ENCODE measurements at places on chromosomes 11 and 22.

GRCh38 chr11:122062763-122063162 is 53.3 kb downstream of the BLID start:
- DNase-seq = no peak

DNA sequence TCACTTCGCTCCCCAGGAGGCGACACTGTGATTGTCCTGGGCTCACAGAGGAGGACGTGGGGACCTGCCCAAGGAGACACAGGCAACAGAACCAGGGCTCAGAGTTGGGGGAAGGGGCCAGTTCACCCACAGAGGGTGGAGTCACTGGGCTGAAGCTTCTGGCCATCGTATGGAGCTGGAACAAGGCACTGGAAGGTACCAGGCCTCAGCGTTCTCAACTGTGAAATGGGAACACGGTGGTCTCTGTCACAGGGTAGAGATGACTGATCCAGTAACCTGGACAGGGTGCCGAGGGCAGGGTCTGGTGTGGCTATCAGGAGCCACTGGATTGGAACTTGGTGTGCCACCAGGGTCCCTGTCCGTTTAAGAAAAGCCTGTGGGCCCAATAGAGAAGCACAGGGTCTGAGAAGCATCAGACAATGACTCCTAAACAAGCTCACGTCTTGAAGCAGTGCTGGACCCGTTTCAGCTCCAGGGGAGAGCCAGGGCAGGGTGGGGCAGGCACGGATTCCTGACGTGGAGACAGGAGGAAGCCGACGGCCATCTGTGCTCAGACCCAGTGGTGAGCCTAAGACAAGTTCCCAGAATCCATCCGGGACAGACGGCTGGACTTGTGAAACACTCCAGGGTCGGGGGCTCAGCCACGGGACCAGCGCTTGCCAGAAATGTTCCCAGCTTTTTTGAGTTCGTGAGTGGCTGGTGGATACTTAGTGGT is 25.0 kb upstream of the KCNQ1OT1 start:
- DNase-seq = no peak

DNA sequence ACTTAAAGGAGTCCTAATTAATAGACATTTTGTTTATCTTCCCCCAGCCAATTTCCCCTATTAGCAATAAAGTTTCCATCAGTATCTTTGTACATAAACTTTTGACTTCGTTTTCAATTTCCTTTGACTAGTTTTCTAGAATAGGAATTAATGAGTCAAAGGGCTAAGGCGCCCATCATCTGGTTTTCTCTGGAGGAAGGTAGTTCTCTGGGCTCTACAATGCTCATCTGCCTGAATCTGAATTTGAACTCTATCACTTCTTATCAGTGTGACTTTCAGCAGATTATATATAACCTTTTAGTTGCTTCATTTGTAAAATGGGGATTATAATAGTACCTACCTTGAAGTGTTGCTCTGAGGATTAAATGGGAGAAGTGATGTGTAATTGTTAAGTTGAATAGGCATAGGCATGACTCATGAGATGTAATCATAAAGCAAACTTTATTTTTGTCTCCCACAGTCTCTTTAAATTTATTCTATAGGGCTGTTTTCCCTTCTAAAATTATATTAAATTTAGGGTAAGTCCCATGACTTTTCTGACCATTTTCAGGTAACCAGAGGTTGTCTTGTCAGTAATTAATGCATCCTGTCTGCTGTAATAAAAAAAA is 5.8 kb upstream of the TUB start:
- DNase-seq = no peak

DNA sequence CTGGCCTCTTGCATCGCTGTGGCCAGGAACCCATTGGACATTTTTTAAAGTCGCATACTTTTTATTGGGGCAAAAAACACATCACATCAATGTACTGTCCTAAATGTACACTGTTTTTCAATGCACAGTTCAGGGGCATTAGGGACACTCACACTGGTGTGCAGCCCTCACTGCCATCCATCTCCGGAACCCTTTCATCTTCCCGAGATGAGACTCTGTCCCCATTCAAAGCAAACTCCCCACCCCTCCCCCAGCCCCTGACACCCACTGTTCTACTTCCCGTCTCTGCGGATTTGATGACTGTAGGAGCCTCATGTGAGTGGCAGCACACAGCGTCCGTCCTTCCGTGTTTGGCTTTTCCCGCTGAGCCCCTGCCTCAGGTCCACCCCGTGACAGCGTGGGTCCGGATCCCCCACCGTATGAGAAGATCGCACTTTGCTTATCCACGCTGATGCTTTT is 41.8 kb upstream of the TH start:
- no peak for DNase-seq

- no peak for DNase-seq
Observed at GRCh38 chr11:8809939-8810539, 101.0 kb upstream of the AKIP1 start.

DNA sequence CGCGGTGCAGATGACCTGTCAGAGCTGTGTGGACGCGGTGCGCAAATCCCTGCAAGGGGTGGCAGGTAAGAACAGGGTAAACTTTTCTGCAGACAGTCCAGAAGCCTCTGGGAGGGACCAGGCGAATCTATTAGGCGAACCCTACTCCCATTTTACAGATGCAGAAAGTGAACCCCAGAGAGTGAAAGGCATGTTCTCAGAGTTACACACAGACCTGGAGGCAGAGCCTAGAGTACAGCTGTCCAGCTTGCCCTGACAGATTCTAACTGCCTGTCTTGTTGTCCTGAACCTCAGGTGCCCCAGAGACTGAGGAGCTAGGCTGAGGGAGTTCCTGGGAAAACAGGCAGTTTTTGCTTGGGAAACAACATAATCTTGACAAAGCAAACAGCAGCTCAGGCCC is 665 bp downstream of the CCS start:
- no peak for DNase-seq

- DNase-seq = no peak
Observed at GRCh38 chr11:20584093-20584774, 15.2 kb upstream of the SLC6A5 start.

DNA sequence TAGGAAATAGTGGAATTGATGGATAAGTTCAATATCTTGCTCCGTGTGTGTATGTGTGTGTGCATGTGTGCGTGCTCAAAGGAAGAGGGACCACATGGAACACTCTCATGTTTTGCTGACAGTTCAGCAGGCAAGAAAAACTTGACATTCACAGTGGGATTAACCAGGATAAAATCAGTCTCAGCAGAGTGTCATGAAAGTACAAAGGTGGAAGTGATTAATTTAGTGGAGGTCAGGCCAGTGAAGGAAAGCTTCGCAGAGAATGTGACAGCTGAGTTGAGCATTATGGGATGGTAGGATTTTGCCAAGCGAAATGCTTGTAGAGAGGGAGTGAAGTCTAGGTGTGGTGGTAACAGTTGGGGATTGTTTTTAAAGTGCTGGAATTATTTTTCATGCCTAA is 15.7 kb upstream of the FBXO3 start:
- no peak for DNase-seq

GRCh38 chr11:3134651-3135480 is 30.2 kb downstream of the OSBPL5 start:
- DNase-seq = no peak

GRCh38 chr22:22838148-22838786 is 49.3 kb upstream of the IGLL5 start:
- no peak for DNase-seq

DNA sequence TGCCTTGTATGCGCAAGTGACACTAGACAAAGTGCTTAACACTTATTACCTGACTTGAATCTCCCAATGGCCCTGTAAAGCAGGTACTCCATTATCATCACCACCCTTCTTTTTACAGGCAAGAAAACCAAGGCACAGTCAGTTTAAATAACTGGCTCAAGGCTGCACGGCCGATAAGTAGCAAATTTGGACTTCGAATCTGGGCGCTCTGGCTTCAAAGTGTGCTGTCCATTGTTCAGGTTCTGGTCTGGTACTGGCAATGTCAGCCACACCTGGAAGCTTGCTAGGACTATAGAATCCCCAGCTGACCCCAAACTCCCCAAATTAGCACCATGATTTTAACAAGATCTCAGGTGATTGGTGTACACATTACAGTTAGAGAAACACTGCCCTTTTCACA is 19.3 kb upstream of the EHF start:
- no peak for DNase-seq

DNA sequence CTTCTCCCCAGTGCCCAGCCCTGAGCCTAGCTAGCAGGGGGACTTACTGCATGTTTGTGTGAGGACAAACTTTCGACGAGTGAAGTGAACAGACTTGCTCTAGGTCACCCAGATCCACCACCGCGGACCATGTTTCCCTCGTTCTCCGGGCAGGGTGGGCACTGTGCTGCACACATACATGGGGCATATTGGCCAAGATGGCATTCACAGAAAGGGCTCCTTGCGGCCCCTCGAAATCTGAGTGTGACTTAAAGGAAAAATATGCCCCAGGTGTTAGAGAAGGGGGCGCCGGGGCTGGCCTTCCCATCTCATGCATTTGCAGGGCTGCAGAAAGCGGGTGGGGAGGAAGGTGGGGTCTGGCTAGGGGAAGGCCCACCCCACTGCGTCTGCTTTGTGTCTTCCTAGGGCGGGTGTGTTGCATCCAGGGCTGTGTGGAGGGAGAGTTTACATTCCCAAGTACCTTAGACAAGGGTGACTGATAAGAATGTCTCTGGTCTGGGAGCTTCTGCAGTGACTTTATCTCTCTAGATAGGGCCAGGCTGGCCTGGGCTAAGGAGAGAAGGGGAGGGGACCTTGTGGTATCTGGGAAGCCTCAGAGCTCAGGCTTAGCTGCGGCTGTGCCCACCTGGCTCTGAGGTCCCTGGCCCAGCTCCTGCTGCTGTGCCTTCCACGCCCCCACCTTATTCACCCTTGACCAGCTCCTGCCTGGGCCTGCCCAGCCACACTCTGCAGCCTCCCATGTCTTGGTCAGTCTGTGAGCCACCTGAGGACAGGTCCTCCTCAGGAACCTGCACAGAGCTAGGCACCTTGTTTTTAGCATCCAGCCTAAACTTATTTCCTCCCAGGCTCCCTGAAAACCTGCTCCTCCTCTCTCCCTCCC is 45.8 kb downstream of the LRRC32 start:
- DNase-seq = no peak

GRCh38 chr11:724049-724777 is 18.2 kb downstream of the EPS8L2 start:
- DNase-seq = no peak

GRCh38 chr22:23399367-23400285 is 180.5 kb downstream of the IGLL1 start:
- no peak for DNase-seq

- no peak for DNase-seq
Observed at GRCh38 chr22:43955883-43956782, 891 bp downstream of the SAMM50 start.

DNA sequence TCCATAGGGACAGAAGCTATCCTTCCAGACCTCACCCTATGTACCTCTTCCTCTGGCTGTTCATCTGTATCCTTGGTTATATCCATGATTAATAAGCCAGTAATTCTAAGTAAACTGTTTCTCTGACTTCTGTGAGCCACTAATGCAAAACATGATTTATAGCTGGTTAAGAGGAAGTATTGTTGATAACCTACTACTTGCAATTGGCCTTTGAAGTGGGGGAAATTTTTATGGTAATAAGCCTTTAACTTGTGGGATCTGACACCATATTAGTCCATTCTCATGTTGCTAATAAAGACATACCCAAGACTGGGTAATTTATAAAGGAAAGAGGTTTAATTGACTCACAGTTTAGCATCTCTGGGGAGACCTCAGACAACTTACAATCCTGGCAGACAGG is 21.9 kb downstream of the CASP12 start:
- no peak for DNase-seq

DNA sequence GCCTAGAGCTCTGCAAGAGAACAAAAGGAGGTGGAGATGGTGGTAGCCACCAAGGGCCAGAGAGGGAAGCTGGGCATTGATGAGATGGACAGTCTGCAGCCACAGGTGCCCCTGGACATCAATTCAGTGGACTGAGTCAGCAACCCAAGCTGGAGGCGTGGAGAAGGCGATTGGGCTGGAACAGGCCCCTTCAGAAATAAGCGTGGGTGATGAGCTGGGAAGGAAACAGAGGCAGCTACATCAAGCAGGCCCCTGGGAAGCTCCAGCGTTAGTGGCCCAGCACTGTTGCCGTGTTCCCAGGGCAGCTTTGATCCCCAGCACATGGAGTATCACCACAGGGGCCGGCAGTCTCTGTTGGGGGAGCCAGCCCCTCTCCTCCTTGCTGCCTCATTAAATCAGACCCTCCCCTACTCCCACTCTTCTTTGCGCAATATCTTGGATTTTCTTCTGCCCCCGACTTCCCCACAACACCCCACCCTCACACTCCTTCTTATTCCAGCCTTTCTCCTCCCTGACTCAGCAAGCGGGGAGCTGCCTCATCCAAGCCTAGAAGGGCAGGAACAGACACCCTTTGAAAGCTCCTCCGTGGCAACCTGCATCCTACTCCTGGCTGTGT is 31.7 kb upstream of the OAF start:
- DNase-seq = peak; percentile 7

DNA sequence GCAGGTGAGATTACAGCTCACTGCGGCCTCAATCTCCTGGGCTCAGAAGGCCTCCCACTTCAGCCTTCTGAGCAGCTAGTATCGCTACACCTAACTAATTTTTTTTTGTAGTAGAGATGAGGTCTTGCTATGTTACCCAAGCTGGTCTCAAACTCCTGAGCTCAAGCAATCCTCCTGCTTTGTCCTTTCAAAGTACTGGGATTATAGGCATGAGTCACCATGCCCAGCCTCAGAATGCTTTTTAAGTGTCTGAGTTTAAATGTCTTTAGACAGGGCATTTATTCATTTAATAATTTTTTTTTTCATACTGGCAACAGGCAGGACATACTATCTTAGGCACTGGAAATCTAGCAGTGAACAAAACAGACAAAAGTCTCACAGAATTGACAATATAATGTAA is 27.7 kb downstream of the LRP4 start:
- DNase-seq = no peak

DNA sequence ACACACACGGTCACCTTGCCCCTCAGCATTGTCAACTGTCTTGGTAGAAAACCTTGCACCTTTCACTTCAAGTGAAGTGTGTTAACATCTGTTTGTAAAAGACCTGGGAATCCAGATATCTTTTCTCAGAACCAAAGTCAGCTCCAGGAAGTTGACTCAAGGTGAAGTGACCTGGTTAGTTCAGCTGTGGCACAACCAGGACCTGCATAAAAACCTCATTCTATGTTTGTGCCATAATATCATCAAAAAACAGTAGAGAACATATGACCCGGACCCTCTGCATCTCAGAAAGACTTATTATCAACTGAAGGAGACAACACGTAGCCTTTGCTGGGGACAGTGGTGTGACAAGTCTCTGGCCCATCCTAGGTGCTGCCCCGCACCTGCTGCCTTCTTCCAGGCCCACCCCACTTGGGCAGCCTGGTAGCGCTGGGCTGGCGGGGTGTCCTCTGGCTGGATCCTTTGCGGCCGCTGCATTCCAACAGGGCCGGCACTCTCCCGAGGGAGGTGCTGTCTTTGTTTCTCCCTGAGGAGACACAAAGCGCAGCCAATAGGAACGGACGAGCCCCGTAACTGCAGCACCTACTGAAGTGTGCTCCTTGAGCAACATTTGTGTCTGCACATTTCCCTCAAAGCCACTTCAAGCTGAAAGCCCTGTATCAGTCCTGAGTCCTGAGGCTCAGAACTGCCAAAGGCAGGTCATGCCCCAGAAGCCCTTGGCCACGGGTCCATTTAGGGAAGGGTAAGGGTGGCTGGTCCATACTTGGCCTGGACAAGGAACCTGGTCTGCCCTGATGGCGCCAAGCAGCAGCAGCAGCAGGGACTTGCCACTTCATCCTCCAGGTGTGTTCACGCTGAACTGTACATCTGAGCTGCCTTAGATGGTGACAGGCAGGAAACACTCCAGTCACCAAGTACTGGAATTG is 25.2 kb downstream of the LRRC74B start:
- DNase-seq = no peak

GRCh38 chr11:65861533-65862183 is 1.4 kb downstream of the MUS81 start:
- no peak for DNase-seq

- DNase-seq = peak; percentile 45
Observed at GRCh38 chr11:66727282-66728037, 1.6 kb downstream of the SPTBN2 start.
